ENCODE measurements at places on chromosomes 11 and 22.

DNA sequence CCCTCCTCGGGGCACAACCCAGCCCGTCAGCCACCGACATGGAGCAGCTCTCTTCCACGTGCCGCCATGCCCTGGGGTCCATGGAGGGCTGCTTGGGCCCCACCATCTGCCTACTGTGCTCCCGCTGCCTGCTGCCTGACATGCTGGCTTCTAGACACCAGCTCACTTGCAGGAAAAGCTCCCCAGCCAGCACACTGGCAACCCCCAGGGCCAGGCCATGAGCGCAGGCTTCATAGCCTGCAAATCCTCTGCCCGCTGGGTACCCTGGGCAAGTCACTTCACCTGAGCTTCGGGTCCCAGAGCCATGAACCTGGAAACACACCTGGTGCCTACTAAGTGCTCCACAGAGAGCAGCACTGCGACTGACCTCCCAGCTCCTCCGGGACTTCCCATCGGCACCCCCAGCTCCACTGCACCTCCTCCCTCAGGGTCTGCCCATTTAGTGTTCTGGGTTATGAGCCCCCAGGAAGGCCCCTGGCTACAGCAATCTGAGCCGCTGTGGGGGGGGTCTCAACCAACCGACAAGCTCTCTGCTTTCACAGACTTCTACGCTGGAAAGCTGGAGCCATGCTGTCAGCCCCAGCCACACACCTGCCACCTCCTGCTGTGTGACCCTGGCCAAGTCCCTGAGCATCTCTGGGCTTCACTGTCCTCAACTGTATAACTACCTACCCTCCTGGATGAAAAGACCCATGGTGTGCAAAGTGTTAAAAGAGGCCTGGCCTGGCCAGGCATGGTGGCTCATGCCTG is 139.2 kb downstream of the CRYBB2 start:
- no peak for DNase-seq

DNA sequence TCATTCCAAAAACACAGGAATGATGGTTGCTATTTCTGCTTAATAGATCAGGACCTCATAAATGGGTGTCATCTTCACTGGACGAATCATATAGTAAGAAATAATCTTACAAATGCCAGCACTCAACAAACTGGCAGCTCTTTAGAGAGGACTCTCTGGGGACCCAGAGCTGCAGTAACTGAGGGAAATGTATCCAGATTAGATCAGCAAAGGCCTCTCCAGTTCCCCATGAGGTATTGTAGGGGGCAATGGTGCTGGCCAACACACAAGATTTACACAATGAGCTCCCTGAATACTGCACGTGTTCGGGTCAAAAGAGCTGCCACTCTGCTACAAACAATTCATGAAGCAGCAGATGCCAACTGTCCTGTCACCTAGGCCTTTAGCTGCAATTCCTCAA is 110.2 kb downstream of the RBFOX2 start:
- no peak for DNase-seq

- no peak for DNase-seq
These were observed 12.9 kb downstream of the MN1 start for GRCh38 chr22:27788500-27789288.

DNA sequence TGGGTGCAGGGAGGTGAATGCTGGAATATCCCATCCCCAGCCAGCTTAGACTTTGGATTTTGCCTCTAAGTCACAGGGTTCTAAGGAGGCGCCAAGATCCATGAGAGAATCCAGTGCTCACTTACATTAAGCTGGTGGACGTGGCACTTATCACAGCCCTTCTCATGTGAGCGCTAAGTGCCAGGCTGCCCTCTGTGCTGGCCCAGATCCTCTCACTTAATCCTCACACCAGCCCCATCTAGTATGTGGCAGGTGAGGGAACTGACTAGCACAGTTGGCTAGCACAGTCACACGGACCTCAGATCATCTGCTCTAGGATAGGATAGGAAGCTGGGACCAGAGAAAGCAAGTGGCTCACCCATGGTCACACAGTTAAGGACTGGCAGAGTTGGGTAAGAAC is 3.6 kb downstream of the HMOX1 start:
- DNase-seq: no peak

DNA sequence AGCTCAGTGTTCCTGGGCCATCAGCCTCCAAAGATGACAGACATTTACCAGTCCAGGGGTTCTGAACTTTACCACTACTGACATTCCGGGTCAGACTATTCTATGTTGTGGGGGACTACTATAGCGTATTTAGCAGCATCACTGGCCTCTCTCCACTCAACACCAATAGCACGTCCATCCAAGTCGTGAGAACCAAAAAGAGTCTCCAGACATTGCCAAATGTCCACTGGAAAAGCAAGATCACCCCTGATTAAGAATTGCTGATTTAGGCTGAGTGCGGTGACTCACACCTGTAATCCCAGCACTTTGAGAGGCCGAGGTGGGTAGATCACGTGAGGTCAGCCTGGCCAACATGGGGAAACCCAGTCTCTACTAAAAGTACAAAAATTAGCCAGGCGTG is 5.3 kb downstream of the PES1 start:
- DNase-seq: no peak
